ENCODE measurements at places on chromosomes 5 and 9. TPM values are rescaled to one million over a fixed set of nuclear protein-coding genes. Genes with fewer than 3 reads are reported as not detected.

The ANKRD34B gene
- not detected for total RNA-seq

- DNase-seq: no peak
These were observed 179.2 kb downstream of the FBN2 start for GRCh38 chr5:128358826-128359225.

- peak; percentile 30 for DNase-seq
These were observed 18.0 kb upstream of the CRB2 start for GRCh38 chr9:123337971-123338370.

DNA sequence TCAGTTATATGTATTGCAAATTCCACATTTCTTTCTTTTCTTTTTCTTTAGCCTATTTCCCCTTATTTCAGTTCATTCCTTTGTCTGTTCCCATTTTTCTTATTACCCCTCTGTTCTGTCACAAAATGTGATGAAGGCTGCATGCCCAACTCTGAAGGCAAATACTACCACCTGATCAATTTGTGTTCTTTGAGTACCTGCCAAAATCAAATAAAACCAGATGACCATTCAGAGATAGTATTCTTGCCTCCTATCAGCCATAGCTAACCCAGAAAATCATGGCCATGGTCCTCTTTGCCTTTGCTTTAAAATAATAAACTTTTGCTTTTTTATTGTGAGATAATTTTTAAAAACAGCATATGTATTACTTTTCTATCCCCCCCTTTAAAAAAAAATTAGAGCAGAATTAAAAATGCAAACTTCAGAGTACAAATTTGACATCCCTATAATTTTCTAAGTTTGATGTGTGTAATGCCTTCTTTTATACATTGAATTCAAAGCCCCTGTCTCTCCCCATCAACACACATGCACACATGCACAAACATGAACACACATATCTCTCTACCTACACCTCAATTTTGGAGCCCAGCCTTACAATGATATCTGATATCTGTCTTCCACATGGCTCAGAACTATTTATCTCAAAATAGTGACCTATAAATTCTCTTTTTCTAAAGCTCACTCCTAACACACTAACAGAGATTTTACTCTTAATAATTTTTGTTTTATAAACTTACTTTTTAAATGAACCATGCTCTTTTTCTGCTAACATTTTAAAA is 3.5 kb downstream of the RFESD start:
- no peak for DNase-seq

DNA sequence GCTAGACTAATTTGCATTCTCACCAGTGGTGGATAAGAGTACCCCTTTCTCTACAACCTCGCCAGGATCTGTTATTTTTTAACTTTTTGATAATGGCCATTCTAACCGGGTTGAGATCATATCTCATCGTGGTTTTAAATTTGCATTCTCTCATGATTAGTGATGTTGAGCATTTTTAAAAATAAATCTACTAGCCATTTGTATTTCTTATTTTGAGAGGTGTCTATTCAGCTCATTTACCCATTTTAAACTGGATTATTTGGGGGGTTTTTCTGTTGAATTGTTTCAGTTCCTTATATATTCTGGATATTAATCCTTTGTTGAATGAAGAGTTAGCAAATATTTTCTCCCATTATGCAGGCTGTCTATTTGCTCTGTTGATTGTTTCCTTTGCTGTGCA is 139.6 kb downstream of the ARSB start:
- DNase-seq: no peak

The SHC3 gene
- 0.36 TPM for total RNA-seq

The CDH10 gene
- not detected for total RNA-seq

The SV2C gene
- total RNA-seq: not detected

- DNase-seq: no peak
These were observed 217.9 kb downstream of the BNC2 start for GRCh38 chr9:16652582-16652981.

- peak; percentile 95 for DNase-seq
These were observed 51.2 kb upstream of the SEMA4D start for GRCh38 chr9:89549031-89549644.

The SHOC1 gene
- under 0.01 TPM for total RNA-seq

DNA sequence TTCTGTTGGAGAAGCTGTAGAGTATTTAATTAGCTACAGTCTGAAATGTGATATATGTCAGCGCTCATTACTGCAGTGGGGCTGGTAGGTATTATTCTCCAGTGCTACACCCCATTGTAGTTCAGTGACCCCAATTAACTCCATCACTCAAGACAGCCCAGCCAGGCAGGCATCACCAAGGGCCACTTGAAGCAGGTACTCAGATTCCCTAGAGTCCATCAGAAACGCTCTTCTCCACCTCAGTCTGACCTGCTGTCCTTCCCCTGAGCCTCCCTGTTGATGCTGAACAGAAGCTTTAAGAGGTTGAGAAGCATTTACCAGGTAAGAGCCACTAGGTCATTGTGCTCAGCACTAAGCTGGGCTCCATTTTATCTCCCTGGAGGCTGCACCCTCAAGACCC is 71.8 kb downstream of the GALNT10 start:
- no peak for DNase-seq

DNA sequence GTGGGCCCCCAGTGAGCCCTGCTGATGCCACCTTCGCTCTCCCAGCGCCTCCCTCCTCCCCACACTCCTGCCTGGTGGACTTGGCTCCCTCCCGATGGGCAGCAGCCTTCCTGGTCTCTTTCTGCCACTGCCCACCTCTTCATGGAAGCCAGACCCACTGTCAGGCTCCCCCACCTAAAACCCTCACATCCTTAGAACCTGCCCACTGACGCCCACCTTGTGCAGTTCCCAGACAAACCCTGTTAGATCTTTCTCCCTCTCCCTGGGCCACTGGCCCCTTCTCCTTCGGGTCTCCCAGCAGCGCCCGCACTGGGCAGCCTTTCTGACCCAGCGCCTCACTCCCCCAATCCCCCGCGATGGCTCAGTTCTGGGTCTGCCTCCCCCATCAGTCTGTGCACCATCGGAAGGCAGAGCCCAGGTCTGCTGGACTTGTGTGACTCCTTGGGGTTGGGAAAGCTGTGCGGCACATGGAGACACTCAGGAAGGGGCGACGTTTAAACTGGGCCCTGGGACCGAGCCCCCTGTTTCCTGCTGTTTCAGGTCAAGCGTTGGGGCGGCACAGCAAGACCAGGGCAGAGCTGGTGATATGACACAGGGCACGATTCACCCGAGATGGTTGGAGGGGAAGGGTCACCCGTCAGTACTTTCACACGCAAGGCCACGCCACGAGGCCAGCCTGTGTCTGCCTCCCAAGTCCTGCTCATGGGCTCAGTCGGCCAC is 17.4 kb downstream of the MYMK start:
- peak; percentile 44 for DNase-seq

Data from osteoblast (primary cell).